ENCODE measurements at places on chromosomes 7 and 10. TPM values are rescaled to one million over a fixed set of nuclear protein-coding genes. Genes with fewer than 3 reads are reported as not detected.

The BMPER gene
- total RNA-seq, result not detected

The MMRN2 gene
- not detected for total RNA-seq

The ABCB1 gene
- total RNA-seq, result 2.2 TPM

The CYP2E1 gene
- total RNA-seq, result not detected
